Transverse colon (tissue), 4 donors: ENCODE measurements at places on chromosomes 7 and 10.

- DNase-seq, result no peak
These were observed 1.7 kb upstream of the IGFBP3 start for GRCh38 chr7:45922810-45923209.

DNA sequence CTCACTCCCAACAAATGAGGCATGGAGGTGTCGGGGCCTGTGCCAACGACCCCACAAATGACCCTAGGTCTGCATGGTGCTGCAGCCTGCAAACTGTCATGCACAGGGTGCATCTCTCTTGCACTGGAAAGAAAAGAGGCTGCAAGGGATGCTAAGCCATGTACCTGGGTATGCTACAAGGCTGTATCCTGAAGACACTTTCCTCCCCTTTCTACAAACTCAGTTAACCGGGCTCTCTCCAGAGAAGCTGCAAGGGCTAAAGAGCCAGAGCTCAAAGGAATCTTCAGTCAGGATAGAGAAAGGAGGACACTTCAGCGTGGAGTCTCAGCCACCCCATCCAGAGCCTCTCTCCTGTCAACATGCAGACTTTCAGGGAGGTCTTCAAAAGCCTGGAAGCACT, 449.0 kb downstream of the GRID1 start:
- DNase-seq, result no peak

DNA sequence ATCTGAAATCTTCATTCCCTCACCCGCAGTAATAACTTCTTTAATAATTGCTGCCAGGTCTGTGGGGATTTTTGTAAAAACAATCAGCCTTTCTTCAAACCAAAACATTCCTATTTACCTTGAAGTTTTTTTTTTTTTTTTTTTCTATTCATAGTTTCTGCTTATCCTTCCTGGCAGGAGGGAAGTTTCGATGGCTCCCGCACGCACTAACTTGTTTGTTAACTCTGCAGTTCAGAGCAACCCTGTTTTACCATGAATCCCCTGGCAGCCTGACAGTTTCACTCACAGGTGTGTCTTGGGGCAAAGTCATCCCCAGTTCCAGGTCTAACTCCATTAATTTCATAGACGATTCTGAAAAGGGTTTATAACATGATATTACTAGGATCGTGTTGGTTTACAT, 149.3 kb downstream of the KLF6 start:
- DNase-seq, result peak; percentile 57

GRCh38 chr10:117492504-117492903, 50.0 kb upstream of the EMX2 start:
- DNase-seq, result no peak

- no peak for DNase-seq
These were observed 47.1 kb downstream of the MAGI2 start for GRCh38 chr7:79406371-79406770.

- no peak for DNase-seq
These were observed 97.8 kb downstream of the GALNT17 start for GRCh38 chr7:71229699-71230098.

GRCh38 chr10:26430641-26431163, 7.4 kb upstream of the APBB1IP start:
- DNase-seq, result no peak

- peak; percentile 72 for DNase-seq
These were observed 106.6 kb upstream of the SHH start for GRCh38 chr7:155918720-155919390.

GRCh38 chr10:16856092-16856491, 38.9 kb upstream of the RSU1 start:
- no peak for DNase-seq

GRCh38 chr7:30911561-30911969, at the start of gene AQP1:
Gene AQP1 (plus strand): TSS chr7:30911853. CDS start chr7:30911910, 57 bp downstream.
- peak; percentile 83 for DNase-seq

GRCh38 chr7:141178486-141179135, 104.7 kb downstream of the TMEM178B start:
- no peak for DNase-seq

- DNase-seq, result peak; percentile 81
These were observed 63.9 kb downstream of the TMEM209 start for GRCh38 chr7:130141161-130141883.

GRCh38 chr10:119491966-119492757, 50.4 kb downstream of the RGS10 start:
- DNase-seq, result no peak

DNA sequence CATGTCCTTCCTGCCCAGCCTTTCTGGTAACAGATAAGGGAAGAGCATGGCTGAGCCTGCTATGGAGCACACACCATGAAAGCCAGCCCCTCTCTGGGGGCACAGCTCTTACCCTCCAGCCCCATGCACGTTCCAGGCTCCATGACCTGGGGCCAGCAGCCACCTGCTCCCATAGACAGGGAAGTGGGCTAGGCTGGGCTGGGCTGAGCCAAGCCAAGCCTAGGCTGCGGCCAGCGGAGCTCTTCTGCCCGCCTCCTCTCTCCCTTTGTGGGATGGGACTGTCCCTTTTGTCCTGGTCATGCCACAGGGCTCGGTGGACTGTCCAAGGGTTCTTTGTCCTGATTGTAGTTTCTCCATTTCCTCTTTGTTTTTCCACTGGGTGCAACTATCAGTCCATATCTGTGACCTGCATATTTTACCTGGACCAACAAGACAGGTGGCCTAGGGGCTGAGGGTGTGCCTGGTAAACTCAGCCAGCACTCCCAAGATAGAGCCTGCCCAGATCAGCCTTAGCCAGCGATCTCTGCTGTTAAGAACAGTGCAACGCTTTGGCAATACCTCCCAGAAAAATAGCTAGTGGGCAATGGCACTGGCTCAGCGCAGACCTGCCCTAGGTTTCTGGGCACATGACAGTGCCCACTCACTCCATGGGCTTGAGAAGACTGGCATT, 97.2 kb upstream of the BTBD16 start:
- DNase-seq, result no peak

GRCh38 chr10:102523250-102524029, 19.7 kb downstream of the SUFU start:
- DNase-seq, result no peak

DNA sequence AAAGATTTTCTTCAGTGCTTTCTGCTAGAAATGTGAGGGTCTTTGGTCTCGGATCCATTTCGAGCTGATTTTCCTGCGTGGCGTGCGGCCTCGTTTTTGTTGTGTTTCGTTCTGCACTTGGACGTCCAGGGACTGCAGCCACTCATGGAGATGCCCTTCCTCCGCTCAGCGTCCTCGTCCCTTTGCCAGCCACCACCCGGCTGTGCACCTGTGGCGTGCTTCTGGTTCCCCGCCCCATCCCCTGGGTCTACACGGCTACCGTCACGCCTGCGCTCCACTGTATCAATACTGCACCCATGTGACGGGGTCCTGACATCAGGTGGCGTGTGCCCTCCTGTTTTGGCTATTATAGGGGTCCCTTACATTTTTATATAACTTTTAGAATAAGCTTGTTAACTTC, 42.7 kb upstream of the NKX6-2 start:
- DNase-seq, result no peak

DNA sequence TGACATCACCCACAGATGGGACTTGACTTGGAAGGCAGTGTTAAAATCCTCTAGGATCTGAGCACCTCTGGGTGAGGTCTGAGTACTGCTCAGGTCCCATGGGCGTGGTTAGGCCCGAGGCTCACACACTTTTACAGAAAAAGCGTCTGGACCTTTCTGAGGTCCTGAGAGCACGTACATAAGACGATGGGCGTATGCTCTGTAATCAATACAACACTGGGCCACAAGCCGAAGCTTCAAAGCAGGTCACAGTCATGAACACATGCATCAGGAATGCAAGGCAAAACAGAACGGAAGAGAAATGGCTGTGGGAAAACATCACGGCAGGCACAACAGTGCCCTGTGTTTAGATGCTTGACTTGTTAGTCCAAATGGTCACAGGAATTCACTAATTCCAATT, 112.2 kb downstream of the LARP4B start:
- no peak for DNase-seq

GRCh38 chr7:31679574-31680305, 7.3 kb upstream of the PPP1R17 start:
- DNase-seq, result no peak

DNA sequence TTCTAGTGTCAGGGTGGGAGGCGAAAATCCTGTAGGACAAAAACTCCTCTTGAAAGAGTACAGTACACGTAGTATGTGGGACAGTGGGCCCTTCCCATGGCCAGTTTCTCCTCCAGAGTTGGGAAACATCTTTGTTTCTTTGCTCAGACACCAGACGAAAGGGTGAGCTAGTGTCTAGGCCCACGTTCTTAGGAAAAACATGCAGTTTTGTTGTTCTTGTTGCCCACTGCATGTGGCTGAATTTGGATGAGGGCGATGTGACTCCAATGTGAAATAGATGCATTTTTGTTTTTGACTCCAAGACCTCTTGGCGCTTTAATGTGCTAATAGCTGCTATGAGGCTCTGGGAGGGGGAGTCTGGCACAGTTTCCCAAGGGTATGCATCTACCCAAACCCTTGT, 100.8 kb downstream of the ATXN7L1 start:
- DNase-seq, result no peak

GRCh38 chr7:33845991-33846509, 59.3 kb upstream of the BMPER start:
- DNase-seq, result no peak

- no peak for DNase-seq
These were observed 132.6 kb downstream of the SMURF1 start for GRCh38 chr7:99011341-99011705.

GRCh38 chr7:47811632-47812380, 136.5 kb downstream of the PKD1L1 start:
- DNase-seq, result no peak

GRCh38 chr7:133059263-133059662, 22.6 kb downstream of the CHCHD3 start:
- DNase-seq, result no peak

DNA sequence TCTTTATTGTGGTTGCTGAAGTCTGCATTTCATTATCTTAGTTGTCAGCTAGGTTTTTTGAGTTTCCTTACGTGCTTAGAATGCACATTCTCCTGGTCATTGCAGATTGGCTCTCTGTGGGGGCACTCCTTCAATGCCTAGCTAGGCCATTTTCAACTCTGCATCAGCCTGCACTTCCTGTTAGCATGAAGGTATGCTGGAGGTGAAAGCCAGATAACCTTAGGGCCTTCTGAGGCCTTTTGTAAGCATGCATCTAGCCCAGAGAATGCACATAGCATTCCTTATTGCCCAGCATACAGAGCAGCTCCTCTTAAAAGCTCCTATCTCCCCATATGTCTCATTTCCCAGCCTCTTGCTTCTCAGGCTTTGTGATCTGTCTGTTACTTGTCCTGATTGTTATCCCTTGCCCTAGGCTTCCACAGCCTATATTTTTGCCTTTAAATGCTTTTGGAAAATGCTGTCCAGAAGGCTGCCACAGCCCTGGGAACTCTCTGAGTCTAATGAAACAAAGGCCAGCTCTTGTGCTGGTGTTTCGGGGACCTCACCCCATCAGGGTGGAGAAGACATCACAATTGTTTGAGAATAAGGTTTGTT, 108.1 kb upstream of the IGFBP3 start:
- DNase-seq, result no peak

- DNase-seq, result no peak
These were observed 271.8 kb upstream of the CACNA2D1 start for GRCh38 chr7:82715344-82715743.

- DNase-seq, result no peak
These were observed 43.2 kb downstream of the SH2D4B start for GRCh38 chr10:80580638-80581468.

DNA sequence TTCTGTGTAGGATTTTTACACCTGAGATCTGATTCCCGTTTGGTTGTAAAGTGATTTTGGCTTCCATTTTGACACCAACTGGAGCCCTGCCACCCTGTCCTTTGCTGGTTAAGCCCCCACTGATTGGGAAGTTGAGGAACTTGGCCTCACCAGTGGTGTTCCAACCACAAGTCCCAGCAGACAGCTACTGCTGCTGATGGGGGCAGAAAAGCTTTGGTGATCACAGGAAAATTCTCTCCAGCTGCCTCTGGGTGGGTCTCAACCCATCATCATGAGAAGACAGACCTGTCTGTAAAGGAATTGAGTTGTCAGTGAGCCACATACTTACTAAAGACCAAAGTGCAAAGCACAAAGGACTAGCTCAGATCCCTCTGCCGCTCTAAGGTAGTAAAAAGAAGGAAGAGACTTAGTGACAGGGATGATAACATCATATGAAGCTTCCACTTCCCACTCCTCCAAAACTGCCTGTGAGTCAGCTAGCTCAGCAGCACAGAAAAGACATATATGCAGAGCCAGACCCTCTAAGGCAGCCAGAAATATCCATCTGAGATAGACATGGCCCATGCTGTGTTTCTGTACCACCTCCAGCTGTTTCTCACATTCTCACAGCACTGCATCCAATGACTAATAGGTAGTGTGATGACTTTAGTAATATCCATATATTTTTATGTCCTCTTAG, 22.4 kb upstream of the LRRC17 start:
- no peak for DNase-seq

GRCh38 chr10:71864911-71865361, 13.9 kb upstream of the PSAP start:
- DNase-seq, result no peak
